ENCODE measurements at places on chromosomes 2 and 18.

DNA sequence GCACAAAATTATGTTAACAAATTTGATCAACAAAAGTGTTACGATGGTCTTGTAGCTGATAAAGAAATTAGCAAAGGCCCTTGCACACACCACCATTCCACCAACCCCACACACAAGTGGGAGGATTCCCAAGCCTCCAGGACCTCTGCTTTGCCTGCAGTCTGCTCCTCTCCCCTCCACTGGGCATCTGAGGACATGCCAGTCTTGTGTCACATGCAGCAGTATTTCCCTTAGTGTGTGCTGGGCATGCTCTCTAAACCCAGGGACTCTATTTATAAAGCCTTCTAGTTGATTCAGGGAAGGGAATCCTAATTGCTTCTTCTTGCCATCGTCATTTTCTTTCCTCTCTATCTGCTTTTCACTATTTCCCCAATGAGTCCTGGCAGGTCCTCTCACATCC is 53.3 kb downstream of the KCTD18 start:
- DNase-seq, result no peak

GRCh38 chr18:79185648-79186047 is 116.5 kb downstream of the ATP9B start:
- no peak for DNase-seq

DNA sequence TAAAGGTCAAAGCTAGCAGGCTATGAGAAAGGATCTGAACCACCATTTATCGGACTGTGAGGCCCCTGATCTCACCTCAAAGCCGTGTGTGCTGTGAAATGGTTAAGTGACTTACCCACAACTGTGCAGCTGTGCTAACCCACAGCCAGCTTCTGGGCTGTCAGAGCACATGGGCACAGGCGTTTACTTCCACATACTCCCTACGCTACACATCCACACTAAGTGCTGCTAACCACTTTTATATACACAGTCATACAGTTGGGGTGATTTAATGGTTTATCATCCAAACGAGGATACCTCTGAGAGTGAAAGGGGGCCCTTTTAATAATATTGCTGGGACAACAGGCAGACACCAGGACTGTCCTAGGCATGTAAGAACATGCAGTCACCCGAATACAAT is 37.3 kb downstream of the CYRIA start:
- DNase-seq, result no peak

DNA sequence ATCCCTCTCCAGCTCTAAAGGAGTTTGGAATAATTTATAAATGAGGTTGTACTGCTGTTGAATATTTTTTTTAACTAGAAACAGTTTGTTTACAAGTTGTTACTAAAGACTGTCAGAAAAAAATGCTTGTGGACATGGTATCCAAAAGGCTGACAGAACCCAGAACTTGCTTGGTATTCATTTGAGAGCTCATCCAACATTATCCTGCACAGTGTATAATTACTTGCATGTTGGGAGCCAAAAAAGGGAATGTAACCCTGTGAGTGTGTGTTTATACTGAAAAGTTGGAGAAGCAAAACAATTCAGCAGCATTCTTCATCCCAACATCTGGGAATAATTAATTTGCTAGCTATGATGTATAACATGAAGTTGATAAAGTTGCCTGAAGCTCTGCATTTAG is 42.1 kb upstream of the EHBP1 start:
- no peak for DNase-seq

GRCh38 chr2:42196403-42197267 is 27.5 kb downstream of the EML4 start:
- peak; percentile 90 for DNase-seq

GRCh38 chr2:16189029-16189835 is 248.9 kb downstream of the MYCN start:
- peak; percentile 100 for DNase-seq

DNA sequence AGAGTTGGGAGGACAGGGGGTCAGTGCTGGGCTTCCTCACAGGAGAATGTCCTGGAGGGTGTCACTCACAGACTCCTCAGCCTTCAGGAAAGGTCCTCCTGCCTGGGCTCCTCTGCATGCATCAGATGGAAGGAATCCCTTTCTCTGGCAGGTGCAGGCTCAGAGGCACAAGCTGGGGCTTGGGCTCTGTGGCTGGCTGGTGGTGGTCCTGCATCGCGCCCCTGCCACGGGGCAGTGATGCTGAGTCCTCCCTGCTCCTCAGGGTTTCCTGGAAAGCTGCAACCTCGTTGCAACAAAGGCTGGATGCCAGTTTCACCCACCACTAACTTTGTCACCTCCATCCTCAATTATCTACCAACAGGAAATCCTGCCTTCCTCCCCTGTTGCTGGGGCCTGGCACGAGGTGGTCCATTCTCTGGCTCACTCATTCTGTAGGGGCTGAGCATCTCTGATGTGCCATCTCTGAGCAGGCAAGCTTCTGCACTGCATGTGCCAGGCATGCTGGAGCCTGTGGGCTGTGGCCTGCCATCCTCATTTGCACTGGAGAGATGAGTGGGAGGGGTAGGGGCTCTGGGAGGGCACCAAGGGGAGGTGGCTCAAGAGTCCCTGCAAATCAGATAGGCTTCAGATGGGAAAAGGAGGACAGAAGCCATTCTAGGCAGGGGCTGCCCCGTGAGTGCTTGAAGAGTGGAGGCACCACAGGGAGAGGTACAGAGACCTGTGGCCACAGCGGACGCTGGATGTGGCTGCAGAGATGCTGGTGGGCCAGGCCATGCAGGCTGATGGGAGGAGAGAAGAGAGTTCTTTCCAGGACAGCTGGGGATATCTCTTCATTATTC is 272.6 kb upstream of the HS6ST1 start:
- DNase-seq, result no peak

DNA sequence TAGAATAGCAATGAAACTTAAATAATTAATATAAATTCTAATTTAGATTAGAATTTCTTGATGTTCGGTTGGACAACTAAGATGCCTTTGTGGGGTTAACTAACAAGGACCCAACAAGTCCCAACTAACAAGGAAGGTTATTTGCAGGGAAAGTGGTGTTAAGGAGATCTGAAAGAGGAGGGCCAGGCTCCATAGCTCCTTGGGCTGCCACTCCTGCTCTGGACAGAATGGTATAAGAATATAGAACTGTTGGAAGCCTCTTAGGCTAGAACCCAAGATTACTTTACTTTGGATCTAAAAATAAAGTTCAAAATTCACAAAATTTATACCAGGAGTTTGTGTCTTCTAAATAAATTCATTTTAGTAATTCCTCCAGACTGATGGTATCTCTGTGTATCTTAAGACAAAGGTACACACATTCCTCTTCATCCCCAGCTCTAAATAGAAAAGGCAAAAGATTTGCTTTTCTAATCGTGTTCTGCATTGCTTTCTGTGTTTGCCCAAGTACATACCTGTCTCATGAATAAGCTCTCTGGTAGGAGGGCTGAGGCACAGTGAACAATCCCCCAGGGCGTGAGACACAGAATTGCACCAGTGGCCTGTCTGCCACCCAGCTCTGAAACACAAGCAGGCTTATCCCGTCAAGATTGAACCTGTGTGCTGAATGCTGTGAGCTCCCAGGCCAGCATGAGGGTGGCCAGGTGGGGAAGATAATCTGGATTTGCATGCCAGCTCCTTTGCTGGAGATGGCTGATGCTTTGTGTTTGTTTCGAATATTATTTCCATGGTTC is 176.0 kb downstream of the ACKR3 start:
- no peak for DNase-seq

DNA sequence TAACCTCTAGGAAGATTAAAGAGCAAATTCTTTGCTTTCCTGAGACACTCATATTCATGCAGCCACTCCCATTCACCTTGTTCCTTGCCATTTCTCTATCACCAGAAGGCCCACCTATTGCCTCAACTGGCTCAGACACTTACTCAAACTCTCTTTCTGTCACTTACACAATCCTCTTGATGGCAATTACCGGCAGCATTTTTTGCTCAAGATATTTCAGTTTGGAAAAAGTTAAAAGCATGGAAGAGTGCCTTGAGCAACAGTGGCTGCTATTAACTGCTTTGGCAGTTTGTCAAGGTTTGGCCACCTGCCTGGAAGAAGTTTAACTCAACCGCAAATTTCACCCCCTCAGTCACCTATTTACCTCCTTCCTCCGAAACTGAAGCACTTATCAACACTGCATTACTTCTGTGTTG is 1104.0 kb upstream of the PIK3C3 start:
- no peak for DNase-seq

DNA sequence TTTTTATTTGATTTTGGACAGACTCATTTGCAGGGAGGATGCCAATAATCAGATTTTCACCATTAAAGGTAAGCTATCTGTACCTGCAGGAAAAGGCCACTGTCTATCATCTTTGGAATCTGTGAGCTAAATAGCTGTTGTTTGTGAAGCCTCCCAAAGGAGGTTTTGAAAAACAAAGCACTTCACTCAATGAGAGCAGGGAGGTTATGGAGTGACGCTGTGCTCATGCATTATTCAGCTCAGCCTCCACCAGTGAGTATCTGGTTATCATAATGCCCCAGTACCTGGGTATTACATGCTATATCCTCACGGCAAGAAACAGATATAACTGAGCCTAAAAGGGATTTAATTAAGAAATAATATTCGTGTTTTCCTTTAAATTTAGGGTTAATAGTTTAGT is 189.6 kb upstream of the PIK3C3 start:
- DNase-seq, result no peak

Measured in SK-N-DZ (cell line).